ENCODE measurements at places on chromosomes 4 and X.

- DNase-seq = no peak
These were observed 262.7 kb downstream of the HS3ST1 start for GRCh38 chr4:11166034-11166433.

GRCh38 chrX:65300104-65300809 lies 234.3 kb downstream of the LAS1L start:
- no peak for DNase-seq

DNA sequence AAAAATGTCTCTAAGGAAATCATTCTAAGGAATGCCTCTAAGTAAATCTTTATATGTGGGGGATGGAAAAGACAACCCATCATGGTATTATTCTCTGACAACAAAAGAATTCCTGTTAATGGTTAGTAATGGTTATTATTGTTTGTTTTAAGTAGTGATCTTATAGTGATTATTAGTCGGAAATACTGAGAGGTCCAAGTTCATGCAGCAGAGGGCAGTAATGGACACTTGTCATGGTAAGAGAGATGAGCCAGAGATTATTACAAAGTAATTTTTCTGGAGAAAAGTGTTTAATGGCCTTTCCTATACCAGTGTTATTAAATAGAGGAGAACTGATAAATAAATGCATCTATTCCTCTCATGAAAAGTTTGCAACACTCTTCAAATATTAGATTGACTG lies 8.1 kb upstream of the DKK2 start:
- DNase-seq = no peak

GRCh38 chr4:112910109-112910736 lies 139.2 kb upstream of the ANK2 start:
- DNase-seq = no peak

DNA sequence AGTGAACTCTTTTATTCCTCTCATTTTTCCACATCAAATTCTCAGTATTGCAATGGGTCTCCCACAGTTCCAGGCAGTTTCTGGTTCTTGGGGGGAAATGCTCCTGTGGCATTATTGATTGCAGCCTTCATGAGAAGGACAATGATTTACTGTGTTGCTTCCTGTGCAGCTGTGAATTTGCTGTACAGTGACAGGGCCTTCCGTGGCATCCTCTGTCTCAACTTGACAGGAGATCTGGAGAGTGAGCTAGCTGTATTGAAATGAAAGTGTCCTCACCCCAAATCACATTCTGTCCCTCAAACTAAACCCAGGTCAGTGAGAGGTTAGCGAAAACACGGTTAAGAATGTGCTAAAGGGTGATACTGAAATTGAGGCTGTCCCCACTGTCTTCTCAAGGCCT lies 77.1 kb upstream of the ATOH1 start:
- no peak for DNase-seq

DNA sequence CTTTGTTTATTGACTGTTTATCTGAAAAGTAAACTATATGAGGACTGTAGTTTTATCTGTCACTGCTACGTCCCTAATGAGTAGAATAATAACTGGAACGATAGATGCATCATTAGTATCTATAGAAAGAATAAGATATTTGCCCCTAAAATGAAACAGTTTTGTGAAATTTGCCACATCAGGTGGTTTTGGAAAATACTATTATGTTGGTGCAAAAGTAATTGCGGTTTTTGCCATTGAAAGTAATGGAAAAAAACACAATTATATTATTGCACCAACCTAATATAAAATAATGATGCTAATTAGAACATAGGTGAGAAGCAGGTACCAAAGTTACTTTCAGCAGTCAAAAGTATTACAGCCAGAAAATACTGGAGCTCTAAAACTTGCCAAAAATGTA lies 158.3 kb downstream of the PABPC4L start:
- no peak for DNase-seq

DNA sequence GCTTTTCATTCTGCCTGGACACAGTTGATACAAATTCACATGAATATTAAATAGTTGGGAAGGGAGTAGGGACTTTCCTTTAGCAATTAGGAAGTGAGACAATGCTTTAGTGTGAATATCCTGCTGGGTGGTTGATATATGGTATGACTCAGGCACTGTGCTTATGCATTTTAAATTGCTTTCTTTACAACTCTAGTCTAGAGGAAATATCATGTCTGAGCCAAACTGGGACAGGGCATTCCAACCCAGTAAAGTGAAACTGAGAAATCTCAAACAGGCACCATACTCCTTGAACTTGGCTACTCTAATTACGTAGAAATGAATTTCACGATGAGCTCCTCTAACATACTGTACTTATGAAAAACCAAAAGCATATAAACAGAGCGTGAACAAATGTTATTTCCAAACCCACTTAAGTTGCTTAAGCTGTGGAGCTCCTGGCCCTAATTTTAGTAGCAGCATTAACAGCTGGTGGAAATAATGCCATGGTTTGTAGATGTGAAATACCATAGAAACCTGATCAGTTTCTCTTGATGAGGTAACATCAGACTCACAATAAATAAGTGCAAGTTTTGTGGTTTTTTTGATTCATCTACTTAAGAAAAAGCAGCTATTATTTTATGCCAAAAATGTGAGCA lies 242.9 kb upstream of the GK2 start:
- no peak for DNase-seq

GRCh38 chr4:121217351-121217750 lies 53.2 kb upstream of the TNIP3 start:
- DNase-seq = no peak

DNA sequence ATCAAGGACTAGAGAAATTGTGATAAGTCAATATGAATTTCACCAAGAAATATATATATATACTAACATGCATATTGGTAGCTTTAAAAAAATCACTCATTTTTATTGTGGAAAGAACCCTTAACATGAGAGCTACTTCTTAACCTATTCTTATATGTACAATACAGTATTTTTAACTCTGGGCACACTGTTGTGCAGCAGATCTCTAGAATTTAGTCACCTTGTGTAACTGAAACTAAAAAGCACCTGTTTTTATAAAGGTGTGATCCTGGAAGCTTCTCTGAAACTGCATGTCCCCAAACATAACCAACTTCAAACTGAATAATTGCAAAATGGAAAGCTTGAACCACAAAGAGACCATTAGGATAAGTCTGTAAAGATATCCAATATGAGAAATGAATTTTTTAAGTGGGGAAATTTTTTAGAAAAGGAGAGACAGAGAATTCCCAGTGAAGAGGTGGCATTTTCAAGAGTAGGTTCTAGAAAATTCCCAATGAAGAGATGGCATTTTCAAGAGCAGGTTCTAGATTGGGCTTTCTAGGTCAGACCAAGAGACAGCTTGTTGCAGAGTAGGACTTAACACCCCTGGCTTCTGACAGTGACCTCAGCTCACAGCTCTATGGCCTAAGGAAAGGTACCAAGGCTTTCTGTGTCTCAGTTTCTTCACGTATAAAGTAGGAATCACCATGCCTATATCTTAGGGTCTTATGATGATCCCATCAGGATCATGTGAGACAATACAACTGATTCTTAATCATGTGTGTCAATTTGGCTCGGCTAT lies 22.0 kb upstream of the PPARGC1A start:
- no peak for DNase-seq

- no peak for DNase-seq
These were observed 52.5 kb downstream of the PF4 start for GRCh38 chr4:73929278-73929677.

DNA sequence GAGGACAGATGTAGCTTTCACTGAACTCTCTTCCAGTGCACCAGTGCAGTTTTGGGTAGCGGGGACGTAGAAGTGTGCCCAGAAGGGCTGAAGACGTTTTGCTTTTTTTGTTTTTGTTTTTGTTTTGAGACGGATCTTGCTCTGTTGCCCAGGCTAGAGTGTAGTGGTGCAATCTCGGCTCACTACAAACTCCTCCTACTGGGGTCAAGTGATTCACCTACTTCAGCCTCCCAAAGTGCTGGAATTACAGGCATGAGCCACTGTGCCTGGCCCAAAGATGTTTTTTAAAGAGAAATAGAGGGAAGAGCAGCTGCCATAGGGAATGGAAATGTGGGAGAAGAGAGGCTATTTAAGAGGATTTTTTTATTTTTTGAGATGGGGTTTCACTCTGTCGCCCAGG lies 74.4 kb upstream of the ACSL1 start:
- no peak for DNase-seq

- no peak for DNase-seq
These were observed 6.6 kb upstream of the SLC6A8 start for GRCh38 chrX:153681175-153681574.

GRCh38 chr4:144461906-144462305 lies 184.1 kb upstream of the HHIP start:
- no peak for DNase-seq

DNA sequence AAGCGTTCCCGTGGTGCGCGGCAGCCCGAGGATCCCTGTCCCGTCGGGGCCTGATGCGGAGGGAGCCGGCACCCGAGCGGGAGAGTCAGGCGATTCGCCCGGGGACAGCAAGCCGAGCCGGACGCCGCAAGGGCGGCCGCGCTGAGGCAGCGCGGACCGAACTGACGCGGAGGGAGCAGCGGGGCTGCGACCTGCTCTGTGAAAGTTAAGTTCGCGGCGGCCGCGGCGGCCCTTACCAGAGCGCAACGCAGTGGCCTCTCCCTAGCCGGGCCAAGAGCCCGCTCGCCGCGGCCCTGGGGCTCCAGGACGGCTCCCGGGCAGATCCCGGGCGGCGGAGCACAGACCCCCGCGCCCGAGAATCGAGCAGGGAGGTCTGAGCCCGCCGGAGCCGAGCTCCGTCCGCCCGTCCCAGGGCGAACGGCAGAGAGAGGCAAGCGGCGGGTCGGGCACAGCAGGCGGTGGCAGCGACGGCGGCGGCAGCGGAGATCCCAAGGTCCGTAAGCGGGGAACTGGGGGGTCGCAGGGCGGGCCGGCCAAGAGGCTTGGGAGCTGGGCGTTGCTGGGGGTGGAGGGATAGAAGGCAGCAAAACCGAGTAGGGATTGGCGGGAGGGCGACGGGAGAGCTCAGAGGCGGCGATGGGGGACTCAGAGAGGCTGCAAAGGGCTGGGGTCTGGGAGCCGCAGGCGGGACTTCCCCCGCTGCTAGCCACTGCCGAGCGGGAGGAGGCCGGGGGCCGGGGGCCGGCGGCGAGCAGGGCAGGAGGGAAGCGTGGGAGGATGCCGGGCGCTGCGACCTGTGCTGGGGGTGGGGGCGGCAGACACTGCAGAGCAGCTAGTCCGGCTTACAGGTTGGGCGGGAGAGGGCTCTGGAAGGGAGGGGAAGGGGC lies 1.0 kb downstream of the GPR50 start:
- no peak for DNase-seq

DNA sequence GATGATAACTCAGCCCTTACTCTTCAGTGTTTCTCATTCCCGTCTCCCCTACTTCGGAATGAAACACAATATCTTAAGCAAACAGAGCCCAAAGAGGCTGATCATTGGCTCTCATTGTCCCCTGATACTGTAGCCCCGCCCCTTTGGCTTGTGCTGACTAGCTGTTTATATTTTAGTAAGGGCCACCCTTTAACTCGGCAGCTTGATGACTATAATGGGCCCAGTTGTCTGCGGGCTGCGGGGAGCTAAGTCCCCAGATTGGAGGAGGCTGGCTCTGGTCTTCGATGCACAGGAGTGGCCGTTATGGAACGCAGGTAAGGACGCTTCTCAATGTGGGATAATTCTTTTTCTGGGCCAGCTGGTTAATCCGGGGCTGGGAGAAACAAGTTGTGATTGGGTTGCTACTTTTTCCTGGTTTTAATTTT lies at the start of gene TRIM2:
TRIM2 (plus strand) TSS at position 197 of the 425 bp plus-strand sequence; CDS start at position 285, 88 bp downstream.
- DNase-seq = no peak

DNA sequence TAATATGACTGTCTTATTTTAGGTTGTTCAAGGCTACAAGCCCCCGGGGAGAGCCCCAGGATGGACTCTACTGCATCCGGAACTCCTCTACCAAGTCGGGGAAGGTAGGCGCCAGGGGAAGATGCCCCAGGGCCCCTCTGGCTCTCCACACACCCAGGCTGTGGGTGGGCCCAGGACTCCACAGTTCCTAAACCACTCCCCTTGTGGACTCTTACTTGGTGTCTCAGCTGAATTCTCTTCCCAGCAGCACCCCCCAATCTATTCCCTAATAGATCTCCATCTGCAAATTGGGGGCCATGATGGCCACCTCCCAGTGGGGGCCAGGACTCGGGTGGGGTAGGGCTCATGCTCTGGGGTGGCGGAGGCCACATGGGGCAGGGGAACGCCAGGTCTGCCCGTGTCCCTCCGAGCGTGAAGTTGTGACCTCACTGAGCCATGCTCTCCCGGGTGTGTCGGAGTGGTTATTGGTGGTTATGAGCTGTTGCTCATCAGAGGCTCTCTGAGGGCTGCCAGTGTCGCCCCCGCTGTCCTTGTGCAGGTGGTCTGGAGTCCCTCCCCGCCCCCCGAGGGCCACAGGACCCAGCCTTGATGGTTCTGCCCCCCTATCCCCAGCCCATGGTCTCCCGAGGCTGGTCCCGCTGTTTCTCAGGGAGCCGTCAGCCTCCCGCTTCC lies 11.2 kb upstream of the ADD1 start:
- DNase-seq = no peak

DNA sequence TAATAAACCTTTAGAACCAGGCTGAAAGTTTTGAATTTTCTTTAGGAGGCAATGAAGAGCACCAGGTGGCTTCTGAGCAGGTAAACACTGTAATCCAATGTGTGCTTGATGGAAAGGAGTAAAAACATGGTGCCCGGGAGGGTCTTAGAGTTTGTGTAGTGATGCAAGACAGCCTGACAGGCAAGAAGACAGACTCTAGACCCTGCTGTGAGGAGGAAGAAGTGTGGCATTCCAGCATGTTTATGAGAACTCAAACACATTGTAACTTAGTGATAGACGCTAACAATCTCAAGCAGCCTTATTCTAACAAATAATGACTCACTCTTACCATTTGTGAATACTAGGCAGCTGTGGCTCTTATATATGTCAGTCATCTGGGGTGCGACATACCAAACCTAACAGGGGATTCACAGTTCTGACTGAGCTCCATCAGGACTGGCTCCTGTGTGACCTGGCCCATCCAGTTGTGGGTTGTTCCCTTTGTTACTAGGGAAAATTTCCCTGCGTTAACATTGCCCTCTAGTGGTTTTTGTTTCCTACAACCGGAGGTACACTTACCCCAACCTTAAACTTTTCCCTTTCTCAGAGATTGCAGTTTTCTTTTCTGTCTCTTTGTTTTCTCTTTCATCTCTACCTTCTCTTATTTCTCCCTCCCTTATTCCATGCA lies 53.8 kb downstream of the VSIG4 start:
- DNase-seq = peak; percentile 10

- no peak for DNase-seq
These were observed 195.2 kb downstream of the KDR start for GRCh38 chr4:54930226-54930625.

GRCh38 chr4:142383800-142384470 lies 462.2 kb downstream of the INPP4B start:
- DNase-seq = no peak

- no peak for DNase-seq
These were observed 126.9 kb upstream of the GUCY1A1 start for GRCh38 chr4:155539746-155540145.

DNA sequence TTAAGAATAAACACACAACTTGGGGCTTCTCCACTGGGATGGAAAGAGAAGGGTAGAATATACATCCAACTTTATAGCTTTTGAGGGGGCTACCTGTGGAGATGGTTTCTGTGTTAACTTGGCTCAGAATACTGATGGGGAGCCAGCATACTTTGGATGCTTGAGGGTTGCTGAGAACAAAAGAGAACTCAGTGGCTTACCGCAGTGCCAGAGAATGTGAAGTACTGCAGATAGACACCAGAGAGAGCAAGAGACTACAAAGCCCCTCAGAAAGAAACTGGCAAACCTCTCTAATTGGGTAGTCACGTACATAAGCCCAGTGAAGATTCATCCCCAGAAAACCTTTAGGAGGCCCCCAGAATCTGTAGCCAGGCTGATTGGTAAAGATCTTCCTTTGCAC lies 214.4 kb downstream of the DCHS2 start:
- no peak for DNase-seq

GRCh38 chrX:91435395-91435794 lies 756 bp downstream of the PABPC5 start:
- DNase-seq = no peak

Measured in T-helper 9 cell (primary cell).